ENCODE measurements at places on chromosomes 4 and X.

DNA sequence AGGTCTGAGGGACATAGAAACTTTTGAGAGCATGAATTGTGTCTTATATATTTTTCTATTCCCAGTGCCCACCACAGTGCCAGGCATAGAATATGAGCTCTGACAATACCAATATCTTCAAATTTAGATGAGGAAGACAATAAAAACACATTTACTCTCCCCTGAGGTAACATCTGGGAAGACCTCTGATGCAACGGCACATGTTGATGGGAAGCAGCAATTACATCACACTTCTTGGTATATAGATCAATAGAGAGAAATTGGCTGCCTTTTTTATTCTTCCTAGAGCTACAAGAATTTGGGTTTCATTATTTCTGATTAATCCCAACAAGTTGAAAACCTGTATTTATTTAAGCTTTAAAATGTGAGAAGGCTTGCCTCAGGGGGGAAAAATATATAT, 67.4 kb upstream of the SMAD1 start:
- DNase-seq, result no peak

- no peak for DNase-seq
Measured at GRCh38 chrX:41722816-41723618, 964 bp upstream of the GPR82 start.

GRCh38 chrX:32448945-32449344, 762.4 kb downstream of the DMD start:
- no peak for DNase-seq

GRCh38 chr4:22508376-22508775, 7.5 kb downstream of the ADGRA3 start:
- DNase-seq, result no peak

DNA sequence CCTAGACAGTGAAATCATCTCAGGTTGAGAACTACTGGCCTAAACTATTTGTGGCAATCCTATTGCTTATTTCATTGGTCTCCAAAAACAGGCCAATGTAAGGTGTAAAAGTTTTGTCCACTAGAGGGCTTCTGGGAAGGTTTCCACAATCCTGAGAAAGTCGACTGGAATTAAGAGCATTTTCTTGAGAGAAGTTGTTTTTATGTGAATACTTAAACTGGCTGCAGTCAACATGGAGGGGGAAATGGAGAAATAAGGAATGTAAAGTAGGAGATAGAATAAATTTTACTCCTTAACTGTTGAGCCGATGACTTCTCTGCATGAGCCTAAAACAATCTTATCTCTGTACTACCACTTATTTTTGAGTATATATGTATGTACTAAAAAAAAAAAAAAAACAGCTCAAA, 11.0 kb upstream of the EIF4E start:
- DNase-seq, result peak; percentile 76

- DNase-seq, result no peak
Measured at GRCh38 chr4:112926819-112927218, 122.6 kb upstream of the ANK2 start.

DNA sequence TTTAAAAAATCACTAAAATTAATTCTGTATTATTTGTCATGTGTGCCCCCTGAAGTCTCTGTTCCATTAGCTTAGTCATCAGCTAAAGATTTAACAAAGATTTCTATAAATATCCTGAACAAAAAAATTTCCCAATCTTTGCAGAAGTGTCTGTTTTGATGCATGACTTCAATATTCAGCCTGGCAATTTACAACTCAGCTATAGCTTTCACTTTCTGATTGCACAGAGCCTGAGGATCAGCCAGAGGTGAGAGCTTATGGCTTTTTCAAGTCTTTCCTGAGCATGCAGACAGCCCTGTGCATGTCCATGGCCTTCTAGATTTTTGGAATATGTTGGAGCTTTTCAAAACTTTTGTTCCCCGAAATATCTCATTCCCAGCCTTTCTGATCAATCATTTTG, 420.1 kb downstream of the ZNF674 start:
- DNase-seq, result no peak

DNA sequence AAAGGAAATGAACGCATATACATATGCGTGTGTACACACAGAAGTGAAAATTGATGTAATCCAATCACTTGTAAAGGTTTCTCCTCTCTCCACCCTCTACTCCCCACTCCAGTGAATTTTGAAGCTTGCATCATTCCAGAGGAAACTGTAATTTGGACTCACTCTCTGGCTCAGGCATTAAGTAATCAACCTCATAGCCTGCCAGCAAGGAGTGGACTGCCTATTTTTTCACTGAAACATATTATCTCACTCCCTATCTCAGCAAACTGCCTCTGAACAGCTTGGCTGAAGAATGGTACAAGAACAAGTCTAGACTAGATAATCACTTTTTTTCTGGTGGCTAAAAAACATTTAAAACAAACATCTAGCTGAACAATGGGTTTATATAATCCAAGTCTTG, 124.2 kb downstream of the C4orf51 start:
- peak; percentile 78 for DNase-seq

GRCh38 chr4:109162759-109163158, 139.7 kb downstream of the COL25A1 start:
- no peak for DNase-seq

- no peak for DNase-seq
Measured at GRCh38 chr4:89876548-89876947, 18.1 kb upstream of the MMRN1 start.

DNA sequence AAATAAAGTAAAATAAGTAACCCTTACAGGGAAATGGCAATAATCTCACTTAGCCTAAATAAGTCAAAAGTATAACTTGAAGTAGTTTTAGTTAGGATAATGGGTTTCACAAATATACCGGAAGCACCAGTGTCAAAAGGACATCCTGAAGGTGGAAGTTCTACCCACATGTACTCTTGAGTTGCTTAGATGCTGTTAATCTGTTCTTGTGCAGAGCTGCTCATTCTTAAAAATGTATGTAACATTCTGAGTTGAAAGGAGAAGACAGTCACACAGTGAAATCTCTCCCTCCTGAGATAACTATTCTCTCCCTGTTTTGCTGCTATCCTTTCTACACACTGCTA, 11.2 kb upstream of the CCNG2 start:
- no peak for DNase-seq

DNA sequence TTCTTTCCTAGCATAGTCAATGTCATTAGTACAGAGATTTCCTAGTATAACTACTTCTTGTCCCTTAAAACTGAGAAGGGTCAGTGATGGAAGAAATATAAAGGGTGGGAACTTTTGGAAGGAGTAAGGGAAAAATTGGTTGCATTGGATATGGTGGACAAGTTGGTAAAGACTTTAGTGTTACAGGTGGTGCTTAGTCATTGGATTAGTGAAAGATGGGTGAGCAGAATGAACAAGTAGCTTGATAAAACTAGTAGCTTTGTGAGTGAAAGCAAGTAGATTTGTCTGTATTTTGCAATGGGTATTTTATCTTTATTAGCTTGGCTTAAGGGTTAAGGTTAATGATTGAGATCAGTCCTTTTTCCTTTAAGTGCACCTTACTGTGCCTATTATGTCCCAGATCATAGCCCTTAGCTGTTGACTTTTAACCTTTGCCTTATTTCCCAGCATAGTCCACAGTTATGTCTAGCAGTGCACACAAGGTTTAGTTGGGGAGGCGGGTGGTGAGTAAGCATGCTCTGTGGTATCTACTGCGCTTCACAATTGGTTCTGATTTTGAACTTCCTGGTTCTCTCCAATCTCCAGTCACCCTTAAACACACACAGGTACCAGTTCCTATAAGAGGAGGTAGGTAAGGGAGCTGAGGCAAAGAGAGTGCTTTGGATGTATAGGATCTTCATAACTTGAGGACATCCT, 9.5 kb downstream of the WDR44 start:
- DNase-seq, result no peak

- DNase-seq, result no peak
Measured at GRCh38 chr4:2795300-2795892, 2.5 kb downstream of the SH3BP2 start.

DNA sequence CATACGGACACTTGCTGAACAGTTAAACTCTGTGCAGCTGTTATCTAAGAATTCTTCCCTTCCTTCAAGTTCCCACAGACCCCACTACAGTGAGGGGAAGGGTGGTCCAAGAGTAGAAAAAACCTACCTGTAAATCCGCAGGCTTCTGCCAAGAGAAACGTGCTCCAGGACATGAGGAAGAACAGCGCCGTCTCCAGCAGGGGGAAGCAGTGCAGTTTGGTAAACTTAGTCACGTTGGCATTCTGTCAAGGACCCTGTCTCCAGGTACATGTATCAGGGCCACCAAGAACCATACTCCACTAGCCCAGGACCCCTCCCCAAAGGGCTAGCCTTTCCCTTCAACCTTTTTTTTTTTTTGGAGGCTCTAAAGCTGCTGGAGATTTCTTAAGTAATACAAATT, 79.9 kb downstream of the CHST7 start:
- DNase-seq, result no peak

- no peak for DNase-seq
Measured at GRCh38 chr4:74283614-74284013, 24.7 kb upstream of the EPGN start.

- no peak for DNase-seq
Measured at GRCh38 chr4:105414316-105414715, 59.5 kb downstream of the PPA2 start.

DNA sequence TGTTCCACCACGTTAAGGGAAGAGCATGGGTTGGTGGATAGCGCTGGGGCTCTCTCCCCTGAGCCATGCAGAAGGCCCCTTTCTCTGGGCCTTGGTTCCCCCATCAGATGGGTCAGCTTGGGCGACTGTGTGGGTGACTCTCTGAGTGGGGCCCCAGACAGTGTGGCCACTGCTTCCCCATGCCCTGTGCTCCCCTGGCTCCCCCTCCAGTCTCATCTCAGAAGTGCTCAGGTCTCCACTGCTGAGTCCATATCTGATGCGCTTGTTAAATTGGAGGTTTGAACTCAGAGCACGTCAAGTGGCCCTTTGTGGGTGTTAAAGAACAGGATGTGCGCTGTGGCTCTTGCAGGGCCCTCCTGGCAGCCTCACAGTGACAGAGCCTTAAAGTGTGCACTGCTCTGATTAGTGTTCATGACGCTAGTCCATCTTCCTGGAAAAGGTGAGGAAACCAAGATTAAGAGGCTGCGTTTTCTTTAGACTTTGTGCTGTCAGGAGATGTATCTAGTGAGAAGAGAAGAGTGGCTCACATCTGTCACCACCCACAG, 59.8 kb downstream of the NELFA start:
- no peak for DNase-seq

- DNase-seq, result no peak
Measured at GRCh38 chrX:65136424-65136823, 160.2 kb upstream of the ZC4H2 start.

DNA sequence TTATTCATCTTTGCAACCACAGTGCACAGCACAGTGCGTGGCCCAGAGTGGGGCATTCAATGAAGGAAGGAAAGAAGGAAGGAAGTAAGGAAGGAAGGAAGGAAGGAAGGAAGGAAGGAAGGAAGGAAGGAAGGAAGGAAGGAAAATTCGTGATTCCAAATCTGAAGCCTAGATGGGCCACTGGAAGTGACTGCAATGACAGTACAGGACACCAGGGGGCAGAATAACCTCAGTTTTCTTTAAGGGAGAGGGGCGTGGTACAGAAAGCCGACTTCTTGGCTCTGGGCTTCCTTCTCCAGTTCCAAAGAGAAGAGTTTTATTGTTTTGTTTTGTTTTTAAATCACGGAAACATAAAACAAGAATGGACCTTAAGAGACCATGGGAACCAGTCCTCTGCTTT, 47.8 kb downstream of the APLN start:
- peak; percentile 59 for DNase-seq

DNA sequence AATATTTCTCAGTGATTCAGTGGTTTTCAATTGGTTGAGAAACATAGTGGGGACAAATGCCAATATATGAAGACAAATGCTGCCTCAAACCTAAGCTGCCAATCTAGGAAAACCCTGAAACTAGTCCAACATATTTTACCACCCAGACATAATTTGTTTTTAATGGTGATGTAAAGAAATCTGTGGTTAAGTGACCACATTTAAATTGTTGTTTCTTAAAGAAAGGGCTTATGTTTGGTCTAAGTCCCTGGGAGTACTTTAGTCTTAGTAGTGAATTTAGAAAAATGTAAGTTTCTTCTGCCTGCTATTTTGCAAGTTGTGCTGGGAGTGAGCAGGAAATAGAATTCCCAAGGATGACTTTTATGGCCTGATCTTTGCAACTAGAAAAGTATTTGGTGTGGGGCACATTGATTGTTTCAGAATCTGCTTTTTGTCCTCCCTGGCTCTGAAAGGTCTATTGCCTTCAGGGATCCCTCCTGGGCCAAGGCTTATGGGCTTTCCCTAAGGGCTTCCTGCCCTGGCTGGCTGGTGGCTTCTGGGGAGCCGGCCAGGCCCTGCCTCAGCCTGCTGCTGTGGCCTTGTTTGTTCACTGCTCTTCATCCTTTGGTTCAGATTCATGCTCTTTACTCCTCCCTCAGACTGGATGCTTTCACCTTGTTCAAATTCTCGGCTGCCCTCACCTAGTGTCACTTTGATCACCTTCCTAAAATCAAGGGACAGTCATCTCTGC, 169.8 kb upstream of the JADE1 start:
- DNase-seq, result peak; percentile 55

DNA sequence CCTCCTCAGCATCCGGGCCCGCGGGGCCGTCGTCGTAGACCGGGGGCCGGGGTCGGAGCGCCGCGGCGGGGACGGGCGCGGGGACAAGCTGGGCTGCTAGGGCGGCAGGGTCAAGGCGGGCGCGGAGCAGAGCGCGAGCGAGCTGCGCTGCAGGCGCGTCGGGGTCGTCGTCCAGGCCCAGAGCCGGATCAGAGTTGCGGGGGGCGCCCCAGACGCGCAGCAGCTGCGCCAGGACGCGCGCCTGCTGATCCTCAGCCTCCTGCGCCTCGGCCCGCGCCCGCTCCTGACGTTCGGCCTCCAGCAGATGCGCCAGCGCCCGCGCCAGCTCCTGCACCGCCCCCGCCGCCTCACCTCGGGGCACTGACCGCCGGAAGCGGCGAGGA, 3.5 kb downstream of the PCSK1N start:
- no peak for DNase-seq

DNA sequence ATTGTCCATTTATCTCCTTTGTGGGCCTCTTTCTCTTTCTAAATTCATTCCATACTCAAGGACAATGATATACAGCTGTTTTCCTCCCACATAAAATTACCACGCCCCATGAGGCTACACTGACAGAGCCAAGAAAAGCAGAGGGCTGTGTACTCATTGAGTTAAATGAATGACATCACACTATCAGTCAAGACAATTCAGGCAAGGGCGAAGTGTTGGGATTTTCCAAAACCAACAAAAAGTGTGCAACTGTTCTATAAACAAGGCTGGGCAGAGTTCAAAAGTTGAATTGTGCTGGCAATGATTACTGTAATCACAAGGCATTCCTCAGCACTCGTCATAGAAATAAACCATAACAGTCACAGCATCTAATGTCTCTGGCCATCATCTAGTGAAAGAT, 799.6 kb upstream of the DIAPH2 start:
- peak; percentile 3 for DNase-seq

DNA sequence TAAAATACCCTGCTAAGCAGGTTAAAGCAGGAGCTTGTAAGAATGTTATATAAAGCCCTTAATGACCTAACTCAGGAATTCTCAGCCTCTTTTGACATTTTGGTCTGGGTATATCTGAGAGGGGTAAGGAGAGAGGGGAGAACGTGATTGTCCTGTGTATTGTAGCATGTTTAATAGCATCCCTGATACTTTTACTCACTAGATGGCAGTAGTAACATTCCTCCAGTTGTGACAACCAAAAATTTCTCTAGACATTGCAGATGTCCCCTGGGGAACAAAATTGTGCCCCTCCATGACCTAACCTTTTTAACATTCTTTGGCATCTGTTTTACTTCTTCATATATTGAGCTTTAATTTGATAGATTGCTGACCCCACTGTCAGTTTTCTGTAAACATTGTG, 17.9 kb downstream of the SMARCA5 start:
- no peak for DNase-seq
